Fibroblast of skin of right biceps (primary cell): ENCODE measurements at places on chromosomes 7 and 10.

GRCh38 chr7:101241015-101241363 is 3.4 kb upstream of the CLDN15 start:
- no peak for DNase-seq

DNA sequence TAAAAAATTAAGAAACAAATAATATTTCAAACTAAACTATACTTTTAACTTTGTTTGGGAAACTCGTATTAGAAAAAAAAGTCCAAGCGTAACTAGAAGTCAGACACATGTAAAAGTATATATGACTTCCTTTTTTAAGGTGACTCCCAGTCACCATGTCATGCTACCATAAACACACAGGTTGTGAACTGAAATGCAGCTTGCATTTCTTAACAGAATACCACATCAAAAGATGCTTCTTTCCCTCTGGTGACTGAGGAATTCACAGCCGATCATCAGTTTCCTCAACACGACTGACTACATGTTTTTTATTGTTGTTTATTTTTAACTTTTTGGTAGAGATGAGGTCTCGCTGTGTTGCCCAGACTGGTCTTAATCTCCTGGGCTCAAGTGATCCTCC is 445.0 kb downstream of the PARD3 start:
- no peak for DNase-seq

DNA sequence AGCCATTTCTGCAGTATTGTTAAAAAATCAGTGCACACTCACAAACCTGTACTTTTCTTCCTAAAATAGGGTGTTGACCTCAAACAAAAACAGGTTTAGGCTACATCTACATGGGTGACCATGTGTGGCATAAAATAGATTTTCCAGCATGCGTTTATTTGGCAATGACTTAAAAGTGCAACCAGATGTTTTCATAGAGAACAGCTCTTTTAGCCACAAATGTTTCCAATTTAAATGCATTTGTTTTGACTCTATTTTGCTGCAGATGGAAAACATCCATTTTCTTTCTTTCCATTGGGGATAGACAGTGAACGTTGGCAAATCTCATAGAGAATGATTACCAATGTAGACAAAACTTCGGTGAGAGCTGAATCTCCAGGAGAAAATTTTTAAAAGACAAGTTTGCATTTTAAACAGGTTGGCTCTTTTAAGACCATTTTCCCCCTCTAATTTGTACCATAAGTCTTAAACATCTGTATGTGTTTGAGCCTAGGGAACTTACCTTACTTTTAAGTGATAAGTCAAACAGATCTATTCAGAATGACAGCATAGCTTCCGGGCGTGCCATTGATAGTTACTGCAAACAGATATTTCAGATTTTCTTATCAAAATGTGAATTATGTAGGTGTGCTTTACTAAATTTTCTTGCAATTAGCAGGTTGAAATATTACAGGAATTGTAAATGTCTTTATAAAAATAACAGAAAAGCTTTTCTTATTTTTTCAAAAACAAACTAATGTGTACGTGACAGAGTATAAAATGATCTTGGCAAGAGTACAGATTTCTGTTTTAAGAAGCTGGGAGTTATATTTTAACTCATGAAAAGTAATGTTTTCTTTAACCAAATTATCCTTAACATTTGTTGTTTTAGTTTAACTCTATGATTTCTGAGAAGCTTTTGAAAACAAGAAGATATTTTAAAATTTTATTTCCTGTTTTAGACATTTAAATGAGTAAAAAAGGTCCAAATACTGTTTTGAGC is 144.9 kb downstream of the HGF start:
- peak; percentile 33 for DNase-seq

DNA sequence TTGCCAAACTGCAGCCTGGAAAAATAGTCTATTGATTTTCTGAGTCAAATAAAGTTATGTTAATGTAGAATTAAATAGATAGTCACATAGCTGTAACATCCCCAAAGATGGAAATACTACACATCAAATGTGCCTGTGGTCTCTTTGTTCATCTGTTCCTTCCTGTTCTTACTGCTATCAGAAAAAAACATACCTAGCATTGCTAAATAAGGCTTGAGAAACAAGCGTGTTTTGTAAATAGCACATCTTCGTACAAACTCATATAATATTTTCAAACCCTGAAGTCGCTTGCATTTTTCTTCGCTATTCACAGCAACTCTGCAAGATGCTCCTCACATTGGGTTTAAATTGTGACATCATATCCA is 116.1 kb downstream of the KLF6 start:
- no peak for DNase-seq

DNA sequence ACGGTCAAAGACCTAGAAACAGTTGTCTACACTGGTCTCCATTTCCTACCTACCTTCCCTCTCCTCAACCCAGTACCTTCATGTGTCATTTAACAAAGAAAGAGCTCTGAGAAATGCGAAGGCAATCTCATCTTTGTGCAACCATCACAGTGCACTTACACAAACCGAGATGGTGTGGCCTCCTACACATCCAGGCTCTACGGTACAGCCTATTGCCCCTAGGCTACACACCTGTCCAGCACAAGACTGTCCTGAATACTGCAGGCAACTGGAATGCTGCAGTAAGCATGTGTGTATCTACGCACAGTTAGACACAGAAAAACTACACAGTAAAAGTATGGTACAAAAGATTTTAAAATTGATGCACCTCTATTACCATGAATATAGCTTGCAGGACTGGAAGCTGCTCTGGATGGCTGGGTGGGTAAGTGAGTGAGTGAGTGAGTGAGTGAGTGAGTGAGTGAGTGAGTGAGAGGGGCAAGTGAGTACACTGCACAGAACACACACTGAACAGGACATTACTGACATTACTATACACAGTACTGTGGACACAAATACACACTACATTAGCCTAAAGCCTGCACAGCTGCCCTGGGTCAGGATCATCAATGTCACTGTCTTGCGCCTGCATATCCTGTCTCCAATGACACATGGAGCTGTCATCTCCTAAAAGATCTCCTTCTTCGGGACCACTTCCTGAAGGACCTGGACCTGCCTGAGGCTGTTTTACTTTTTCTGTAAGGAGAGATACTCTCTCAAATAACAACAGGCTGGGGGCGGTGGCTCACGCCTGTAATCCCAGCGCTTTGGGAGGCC is 18.5 kb downstream of the ITGB1 start:
- no peak for DNase-seq

- DNase-seq: no peak
Measured at GRCh38 chr7:82579047-82579446, 135.5 kb upstream of the CACNA2D1 start.

GRCh38 chr10:132270721-132271457 is 36.9 kb downstream of the STK32C start:
- no peak for DNase-seq
